Mesothelial cell of epicardium (in vitro differentiated cells): ENCODE measurements at places on chromosomes 7 and 10. TPM values are rescaled to one million over a fixed set of nuclear protein-coding genes. Genes with fewer than 3 reads are reported as not detected.

Gene RADIL
- 3.3 to 4.2 TPM (median 4.0 TPM) in 3 replicates for total RNA-seq

- H3K36me3 ChIP-seq = no peaks in the 10 kb centered on the region
- H3K4me1 ChIP-seq = peaks cover 7% of the 10 kb centered on the region
- no peak overlapping the region for H3K27ac ChIP-seq
- no peak overlapping the region for H3K4me3 ChIP-seq
- no peak for DNase-seq
Observed at GRCh38 chr10:123496375-123496774, 169.8 kb upstream of the GPR26 start.

GRCh38 chr10:3025026-3025683 is 42.2 kb upstream of the PFKP start:
- H3K4me3 ChIP-seq = no peak overlapping the region
- DNase-seq = no peak
- no peaks in the 10 kb centered on the region for H3K4me1 ChIP-seq
- H3K27ac ChIP-seq = no peak overlapping the region
- peaks cover 30% of the 10 kb centered on the region for H3K27me3 ChIP-seq

- H3K4me1 ChIP-seq = peaks cover 4% of the 10 kb centered on the region
- H3K27me3 ChIP-seq = no peaks in the 10 kb centered on the region
- H3K27ac ChIP-seq = no peak overlapping the region
- H3K36me3 ChIP-seq = peaks cover 17% of the 10 kb centered on the region
- no peak for DNase-seq
Observed at GRCh38 chr7:105365541-105366534, 22.9 kb downstream of the SRPK2 start.

DNA sequence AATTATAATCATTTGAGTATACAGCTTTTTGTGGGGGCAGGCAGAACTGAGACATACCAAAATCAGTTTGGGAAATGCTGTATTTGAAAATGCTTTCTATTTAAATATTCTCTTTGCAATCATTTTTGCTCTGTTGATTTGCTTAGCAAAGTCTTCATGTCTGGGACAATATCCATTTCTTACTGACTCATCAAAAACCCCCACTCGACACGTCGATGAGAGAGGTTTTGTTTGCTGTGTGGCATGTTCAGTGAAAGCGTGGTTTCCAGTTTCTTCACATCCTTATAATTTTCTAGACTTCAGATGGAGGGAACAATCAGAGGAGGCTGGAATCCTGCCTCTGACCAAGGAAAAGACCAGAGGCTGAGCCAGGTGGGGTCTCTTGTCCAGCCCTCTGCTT is 28.9 kb downstream of the HTRA1 start:
- no peak for DNase-seq
- H3K4me3 ChIP-seq = no peak overlapping the region
- no peaks in the 10 kb centered on the region for H3K27me3 ChIP-seq

GRCh38 chr7:128406314-128407232 is 3.2 kb downstream of the IMPDH1 start:
- H3K4me1 ChIP-seq = peaks cover 38% of the 10 kb centered on the region
- DNase-seq = no peak
- peaks cover 4% of the 10 kb centered on the region for H3K36me3 ChIP-seq
- H3K4me3 ChIP-seq = peak overlapping the region; percentile 76

DNA sequence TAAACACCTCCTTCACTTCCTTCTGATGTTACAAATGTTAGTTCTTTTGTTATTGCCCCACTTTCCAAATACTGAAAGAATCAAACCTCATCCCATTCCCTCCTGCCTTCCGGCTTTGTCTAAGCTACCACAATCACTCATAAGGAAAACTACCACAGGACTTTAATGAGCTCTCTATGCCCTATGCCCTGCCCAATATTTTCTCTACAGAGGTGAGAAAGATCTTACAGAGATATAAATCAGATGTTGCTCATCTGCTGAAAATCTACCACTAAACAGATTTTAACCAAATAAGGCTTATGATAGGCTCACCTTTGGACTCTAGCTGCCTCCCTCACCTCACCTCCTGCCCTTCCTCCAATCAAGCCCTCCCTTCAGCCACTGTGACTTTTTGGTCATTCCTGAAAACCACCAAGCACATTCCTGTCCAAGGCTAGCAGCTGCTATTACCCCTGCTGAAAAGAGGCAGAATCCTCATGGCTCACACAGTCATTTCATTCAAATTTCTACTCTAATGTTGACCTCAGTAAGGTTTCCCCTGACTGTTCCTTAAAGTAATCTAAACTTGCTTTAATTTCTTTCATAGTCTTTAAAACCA is 7.7 kb downstream of the ZNF33B start:
- peaks cover 4% of the 10 kb centered on the region for H3K4me1 ChIP-seq
- H3K36me3 ChIP-seq = peaks cover 48% of the 10 kb centered on the region
- H3K27ac ChIP-seq = no peak overlapping the region
- DNase-seq = no peak

DNA sequence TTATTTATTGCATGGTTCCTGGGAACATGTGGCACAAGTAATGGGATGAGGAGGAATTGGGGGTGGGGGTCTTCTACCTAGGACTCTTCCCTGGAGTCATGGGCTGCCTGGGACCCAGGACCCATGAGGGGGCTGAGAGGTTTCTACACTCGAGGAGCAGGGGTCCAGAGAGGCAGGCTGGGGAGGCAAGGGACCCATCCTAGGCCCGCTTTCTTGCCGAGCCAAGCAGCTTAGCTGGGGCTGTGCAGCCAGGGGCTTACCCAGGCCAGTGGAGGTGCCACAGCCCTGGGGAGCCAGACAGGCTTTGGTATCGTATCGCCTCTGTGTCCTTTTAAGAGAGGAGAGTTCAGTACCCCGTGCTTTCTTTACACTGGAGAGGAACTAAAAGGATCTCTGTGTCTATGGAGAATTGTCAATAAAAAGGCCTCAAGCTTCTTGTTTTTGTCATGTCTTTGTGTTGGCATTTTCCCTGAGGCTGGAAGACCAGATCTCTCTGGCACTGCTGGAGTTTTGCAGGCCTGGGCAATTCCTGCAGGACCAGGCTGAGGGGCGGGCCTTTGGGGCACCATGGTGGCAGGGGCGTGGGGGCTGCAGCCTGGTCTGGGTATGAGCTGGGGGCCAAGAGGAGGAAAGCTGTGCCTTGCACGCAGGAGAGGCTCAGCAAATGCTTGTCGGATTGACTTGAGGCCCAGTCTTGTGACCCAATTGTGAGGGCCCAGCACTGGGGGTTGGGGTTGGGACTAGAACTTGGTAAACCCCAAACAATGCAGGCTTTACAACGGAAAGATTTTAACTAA is 11.1 kb downstream of the SFRP5 start:
- no peaks in the 10 kb centered on the region for H3K4me1 ChIP-seq
- H3K27ac ChIP-seq = no peak overlapping the region
- H3K36me3 ChIP-seq = peaks cover 1% of the 10 kb centered on the region

- DNase-seq = no peak
- H3K27ac ChIP-seq = no peak overlapping the region
- H3K36me3 ChIP-seq = no peaks in the 10 kb centered on the region
- H3K4me1 ChIP-seq = no peaks in the 10 kb centered on the region
- H3K4me3 ChIP-seq = no peak overlapping the region
Observed at GRCh38 chr7:50832744-50833143, 50.0 kb upstream of the GRB10 start.

DNA sequence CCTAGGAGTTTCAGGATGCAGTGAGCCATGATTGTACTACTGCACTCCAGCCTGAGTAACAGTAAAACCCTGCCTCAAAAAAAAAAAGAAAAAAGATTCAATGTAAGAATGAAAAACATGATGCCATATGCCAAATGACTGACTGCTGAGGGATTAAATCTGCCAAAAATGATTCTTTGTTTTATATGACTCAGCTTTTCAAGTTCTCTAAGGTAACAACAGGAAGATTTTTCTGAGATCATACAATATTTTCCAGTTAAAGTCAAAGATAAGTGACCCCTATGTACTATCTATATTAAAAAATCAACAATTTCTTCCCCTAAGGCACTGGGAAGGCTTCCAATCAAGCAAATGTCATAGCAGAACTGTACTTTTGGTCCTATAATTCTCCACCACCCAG is 271.2 kb upstream of the IMMP2L start:
- H3K4me1 ChIP-seq = peaks cover 8% of the 10 kb centered on the region
- H3K27ac ChIP-seq = peak overlapping the region; percentile 28
- peaks cover 31% of the 10 kb centered on the region for H3K36me3 ChIP-seq
- no peak overlapping the region for H3K4me3 ChIP-seq
- no peaks in the 10 kb centered on the region for H3K27me3 ChIP-seq

- H3K36me3 ChIP-seq = peaks cover 8% of the 10 kb centered on the region
- DNase-seq = no peak
- no peaks in the 10 kb centered on the region for H3K27me3 ChIP-seq
- no peak overlapping the region for H3K27ac ChIP-seq
Observed at GRCh38 chr7:2149672-2150444, 82.9 kb downstream of the MAD1L1 start.

Gene LRRC4
- total RNA-seq = 2.3 to 3.2 TPM (median 2.9 TPM) in 3 replicates

Gene PON2
- total RNA-seq = 113 to 115 TPM (median 114 TPM) in 3 replicates

DNA sequence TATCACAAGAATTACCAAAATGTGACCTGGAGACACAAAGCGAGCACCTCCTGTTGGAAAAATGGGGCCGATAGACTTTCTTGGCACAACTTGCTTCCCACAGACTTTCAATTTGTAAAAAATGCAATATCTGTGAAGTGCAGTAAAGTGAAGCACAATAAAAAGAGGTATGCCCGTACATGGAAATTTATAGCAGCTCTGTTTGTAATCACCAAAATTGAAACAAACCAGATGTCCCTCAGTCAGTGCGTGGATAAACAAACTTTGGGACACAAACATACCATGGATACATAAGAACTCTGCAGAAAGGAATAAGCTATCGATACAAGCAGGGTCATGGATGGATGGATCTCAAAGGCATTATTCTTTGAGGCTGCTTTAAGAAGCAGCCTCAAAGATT is 33.6 kb downstream of the ARID5B start:
- peaks cover 25% of the 10 kb centered on the region for H3K36me3 ChIP-seq
- no peak overlapping the region for H3K4me3 ChIP-seq
- no peak for DNase-seq
- H3K27ac ChIP-seq = peak overlapping the region; percentile 82
- peaks cover 48% of the 10 kb centered on the region for H3K4me1 ChIP-seq
- no peaks in the 10 kb centered on the region for H3K27me3 ChIP-seq

Gene FAM180A
- total RNA-seq = not detected in 3 replicates

DNA sequence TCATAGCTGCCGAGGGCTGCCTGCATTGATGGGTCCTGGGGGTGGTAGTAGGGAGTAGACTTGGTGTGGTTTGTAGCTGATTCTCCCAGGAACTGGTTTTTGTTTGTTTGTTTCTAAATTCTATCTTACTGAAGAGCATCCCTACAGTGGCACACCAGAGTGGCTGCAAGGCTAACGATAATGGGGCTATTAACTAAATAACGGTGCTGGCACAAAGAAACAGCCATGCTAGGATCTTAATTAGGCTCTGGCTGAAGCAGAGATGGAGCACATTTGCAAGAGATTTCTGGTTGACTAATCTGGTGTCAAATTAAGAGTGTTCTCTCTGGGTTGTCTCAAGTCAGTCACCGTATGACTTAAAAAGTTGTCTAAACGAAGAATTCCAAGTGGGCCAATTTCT is 590.0 kb downstream of the NRG3 start:
- H3K27me3 ChIP-seq = peaks cover 49% of the 10 kb centered on the region
- no peak overlapping the region for H3K4me3 ChIP-seq
- no peak for DNase-seq
- no peak overlapping the region for H3K27ac ChIP-seq
- peaks cover 11% of the 10 kb centered on the region for H3K4me1 ChIP-seq

Gene C10orf105
- 0.11 to 0.25 TPM (median 0.18 TPM) in 3 replicates for total RNA-seq

GRCh38 chr10:86434656-86435055 is 68.1 kb upstream of the GRID1 start:
- H3K27ac ChIP-seq = no peak overlapping the region
- no peaks in the 10 kb centered on the region for H3K27me3 ChIP-seq
- H3K4me1 ChIP-seq = peaks cover 5% of the 10 kb centered on the region
- peaks cover 21% of the 10 kb centered on the region for H3K36me3 ChIP-seq
- DNase-seq = no peak
- H3K4me3 ChIP-seq = no peak overlapping the region

- H3K4me1 ChIP-seq = peaks cover 3% of the 10 kb centered on the region
- H3K36me3 ChIP-seq = peaks cover 49% of the 10 kb centered on the region
- no peaks in the 10 kb centered on the region for H3K27me3 ChIP-seq
- H3K27ac ChIP-seq = no peak overlapping the region
Observed at GRCh38 chr7:108515013-108515412, 10.9 kb downstream of the PNPLA8 start.

Gene PGAM2
- 0.99 to 1.7 TPM (median 1.2 TPM) in 3 replicates for total RNA-seq

GRCh38 chr10:118957966-118958365 is 71.5 kb upstream of the NANOS1 start:
- peaks cover 42% of the 10 kb centered on the region for H3K4me1 ChIP-seq
- H3K36me3 ChIP-seq = no peaks in the 10 kb centered on the region
- H3K27ac ChIP-seq = no peak overlapping the region
- DNase-seq = peak; percentile 24
- no peak overlapping the region for H3K4me3 ChIP-seq
- no peaks in the 10 kb centered on the region for H3K27me3 ChIP-seq

Gene ITIH5
- total RNA-seq = 17.2 to 21.0 TPM (median 20.9 TPM) in 3 replicates

Gene ACSM6
- total RNA-seq = not detected in 3 replicates

DNA sequence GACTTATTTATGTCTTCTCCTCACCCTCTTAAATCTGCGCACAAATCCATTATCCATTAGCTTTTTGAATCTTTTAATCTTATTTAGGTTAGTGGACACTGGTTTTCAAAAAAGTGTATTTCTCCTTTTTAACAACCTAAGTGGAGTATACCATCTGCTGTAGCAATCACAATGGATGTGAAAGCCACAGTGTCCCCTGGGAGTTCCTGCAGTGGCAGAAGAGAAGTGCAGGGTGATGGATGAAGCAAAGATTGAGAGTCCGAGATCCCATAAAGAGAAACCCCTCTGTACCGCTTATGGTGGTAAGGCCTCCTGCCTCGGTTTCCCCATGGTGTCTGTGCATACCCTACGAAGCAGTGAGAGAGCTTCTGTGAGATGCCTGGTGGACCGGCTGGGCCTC is 236.4 kb downstream of the COBL start:
- H3K27me3 ChIP-seq = no peaks in the 10 kb centered on the region
- H3K27ac ChIP-seq = no peak overlapping the region
- no peak overlapping the region for H3K4me3 ChIP-seq
- DNase-seq = no peak

DNA sequence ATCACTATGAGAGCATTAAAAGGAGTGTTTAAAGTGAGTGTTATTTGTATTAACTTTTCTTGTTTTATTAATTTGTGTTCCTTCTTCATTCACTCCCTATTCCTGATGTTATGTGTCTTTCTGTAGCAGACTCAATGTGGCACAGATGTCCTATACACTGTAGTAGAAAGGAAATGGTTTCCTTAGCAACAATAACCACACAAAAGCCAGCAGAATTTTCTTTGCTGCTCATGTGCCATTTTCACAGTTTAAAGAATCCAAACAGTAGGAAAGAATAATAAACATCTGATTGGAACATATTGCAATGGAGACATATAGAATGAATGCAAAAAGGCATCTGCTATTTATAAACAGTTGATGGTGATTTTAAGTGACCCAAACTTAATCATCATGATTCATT is 763.6 kb downstream of the PHTF2 start:
- no peaks in the 10 kb centered on the region for H3K4me1 ChIP-seq
- H3K27ac ChIP-seq = no peak overlapping the region
- DNase-seq = no peak
- no peaks in the 10 kb centered on the region for H3K27me3 ChIP-seq

GRCh38 chr7:107920048-107920772 is 29.2 kb downstream of the DLD start:
- no peak overlapping the region for H3K4me3 ChIP-seq
- peaks cover 12% of the 10 kb centered on the region for H3K4me1 ChIP-seq
- H3K36me3 ChIP-seq = peaks cover 60% of the 10 kb centered on the region
- no peak for DNase-seq
- H3K27ac ChIP-seq = peak overlapping the region; percentile 74
- no peaks in the 10 kb centered on the region for H3K27me3 ChIP-seq

- no peak overlapping the region for H3K4me3 ChIP-seq
- H3K4me1 ChIP-seq = no peaks in the 10 kb centered on the region
- peaks cover 69% of the 10 kb centered on the region for H3K27me3 ChIP-seq
- H3K36me3 ChIP-seq = no peaks in the 10 kb centered on the region
Observed at GRCh38 chr10:97876402-97876801, 26.8 kb downstream of the GOLGA7B start.

Gene HOXA2
- total RNA-seq = 30.3 to 33.9 TPM (median 30.8 TPM) in 3 replicates
